ENCODE measurements at places on chromosomes 2 and 18. TPM values are rescaled to one million over a fixed set of nuclear protein-coding genes. Genes with fewer than 3 reads are reported as not detected.

- ATAC-seq = no peak
Observed at GRCh38 chr18:68956650-68957049, 158.8 kb downstream of the CCDC102B start.

DNA sequence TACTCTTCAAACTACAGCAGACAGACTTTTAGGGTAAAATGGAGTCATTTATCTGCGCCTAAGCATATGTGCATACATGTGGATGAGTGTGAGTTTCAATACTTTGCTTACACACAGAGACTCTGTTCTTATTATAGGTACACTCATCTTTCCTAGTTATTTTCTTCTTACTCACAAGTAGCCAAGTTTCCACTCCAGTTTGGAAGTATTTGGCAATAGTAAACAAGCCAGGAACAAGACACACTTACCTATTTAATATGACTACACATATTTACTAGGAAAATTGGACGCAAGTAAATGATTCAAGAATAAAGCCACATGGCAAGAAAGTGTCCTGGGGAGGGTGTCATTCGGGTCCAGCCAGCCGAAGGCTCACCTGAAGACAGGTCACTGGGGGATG lies 414.3 kb downstream of the FBXO15 start:
- ATAC-seq = no peak

- ATAC-seq = no peak
Observed at GRCh38 chr2:85698184-85698879, 4.2 kb downstream of the GNLY start.

RGPD4 gene
- not detected for total RNA-seq
